ENCODE measurements at places on chromosomes 12 and 14. TPM values are rescaled to one million over a fixed set of nuclear protein-coding genes. Genes with fewer than 3 reads are reported as not detected.

Gene DEPDC4
- total RNA-seq, result 1.7 TPM

Gene AGAP2
- 1.5 TPM for total RNA-seq

Gene INHBE
- not detected for total RNA-seq

Gene CALCOCO1
- 91.0 TPM for total RNA-seq

Gene CKB
- 1,945 TPM for total RNA-seq

Gene ASB2
- total RNA-seq, result 13.7 TPM

Gene EMC9
- total RNA-seq, result 13.9 TPM

Gene DPPA3
- total RNA-seq, result not detected

Gene DAO
- total RNA-seq, result 4.9 TPM

Gene SLC2A14
- total RNA-seq, result 0.37 TPM

Gene LRRK2
- total RNA-seq, result 3.6 TPM

Gene CCER1
- not detected for total RNA-seq

Gene DLGAP5
- total RNA-seq, result 8.1 TPM

Gene ENDOU
- total RNA-seq, result not detected

Gene ZNF891
- total RNA-seq, result 1.6 TPM

Gene CAMKK2
- 55.4 TPM for total RNA-seq

Gene ASCL4
- not detected for total RNA-seq

Gene HNF1A
- 16.0 TPM for total RNA-seq

Gene SAMD15
- 0.36 TPM for total RNA-seq

Gene FOXG1
- total RNA-seq, result not detected

Measured in left colon (tissue), 2 donors.